Activated CD8-positive, alpha-beta memory T cell treated with anti-CD3 and anti-CD28 coated beads, Interleukin-2, amount 10 ng/mL, durations not matched to agents 7 days and 5 days (primary cell): ENCODE measurements at places on chromosomes 3 and 15. TPM values are rescaled to one million over a fixed set of nuclear protein-coding genes. Genes with fewer than 3 reads are reported as not detected.

GRCh38 chr3:129023008-129023358 lies 21.9 kb downstream of the EFCC1 start:
- no peak overlapping the region for H3K4me3 ChIP-seq
- H3K27ac ChIP-seq, result peak overlapping the region; percentile 55
- H3K4me1 ChIP-seq, result peaks cover 28% of the 10 kb centered on the region
- H3K27me3 ChIP-seq, result no peaks in the 10 kb centered on the region
- peaks cover 1% of the 10 kb centered on the region for H3K36me3 ChIP-seq

GRCh38 chr15:23538648-23539047 lies 26.8 kb upstream of the MKRN3 start:
- no peak for DNase-seq
- H3K36me3 ChIP-seq, result no peaks in the 10 kb centered on the region
- no peaks in the 10 kb centered on the region for H3K4me1 ChIP-seq
- no peak overlapping the region for H3K27ac ChIP-seq
- no peak overlapping the region for H3K4me3 ChIP-seq
- H3K27me3 ChIP-seq, result no peaks in the 10 kb centered on the region

Gene GOLGA8K
- total RNA-seq, result 0.68 TPM

DNA sequence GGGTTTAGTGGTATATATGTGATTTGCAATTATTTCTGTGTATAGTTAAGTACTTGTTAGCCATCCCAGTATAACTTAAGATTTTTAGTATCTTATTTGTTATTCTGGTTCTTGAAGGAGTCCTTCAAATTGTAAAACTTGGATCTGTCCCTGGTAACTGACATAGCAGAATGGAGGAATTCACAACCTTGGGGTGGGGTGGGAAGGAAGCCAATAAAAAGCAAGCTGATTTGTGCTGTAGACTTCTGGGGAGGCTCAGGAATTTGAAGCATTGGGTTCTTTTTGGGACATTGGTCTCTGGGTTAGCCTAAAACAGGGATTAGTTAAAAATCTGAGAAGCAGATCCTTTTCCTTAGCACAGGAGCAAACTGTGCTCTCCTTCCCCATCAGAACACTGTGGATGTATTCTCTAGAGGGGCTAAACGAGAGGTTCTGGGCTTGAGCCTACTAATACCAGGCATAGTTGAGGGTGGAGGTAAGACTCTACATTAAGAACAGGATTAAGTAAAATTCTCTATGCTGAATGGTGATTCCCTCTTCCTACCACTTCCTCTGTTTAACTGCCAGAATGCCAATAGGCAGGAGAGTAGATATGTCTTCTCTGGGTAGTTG lies 42.2 kb downstream of the GMPS start:
- H3K27me3 ChIP-seq, result no peaks in the 10 kb centered on the region
- peak overlapping the region; percentile 2 for H3K27ac ChIP-seq
- DNase-seq, result no peak
- H3K4me1 ChIP-seq, result peaks cover 12% of the 10 kb centered on the region

- peaks cover 4% of the 10 kb centered on the region for H3K4me1 ChIP-seq
- no peaks in the 10 kb centered on the region for H3K36me3 ChIP-seq
- no peak overlapping the region for H3K27ac ChIP-seq
- no peak overlapping the region for H3K4me3 ChIP-seq
Observed at GRCh38 chr15:89395996-89396395, 61.4 kb upstream of the POLG start.
